ENCODE measurements at places on chromosomes 7 and 10.

GRCh38 chr10:130263289-130263688 is 127.1 kb downstream of the GLRX3 start:
- no peak for DNase-seq

- DNase-seq, result no peak
Observed at GRCh38 chr10:120749856-120750566, 101.2 kb upstream of the WDR11 start.

GRCh38 chr10:66752714-66753113 is 173.1 kb upstream of the LRRTM3 start:
- no peak for DNase-seq

DNA sequence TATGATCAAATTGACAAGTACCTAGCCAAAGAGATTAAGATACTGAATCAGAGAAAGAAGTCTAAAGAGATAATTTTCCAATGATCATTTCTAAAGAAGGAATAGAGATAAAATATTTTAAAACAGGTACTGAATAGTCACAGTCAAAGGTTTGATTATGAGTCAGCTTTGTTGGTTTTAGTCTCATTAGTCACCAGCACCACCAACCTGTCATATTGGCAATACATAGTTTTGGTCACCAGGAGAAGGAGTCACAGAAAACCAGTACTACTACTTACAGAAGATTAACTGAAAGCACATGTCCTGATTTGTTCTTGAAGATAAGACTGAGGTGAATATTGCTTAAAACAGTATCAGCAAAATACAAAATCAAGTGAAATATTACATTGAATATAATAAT is 34.6 kb downstream of the ZEB1 start:
- peak; percentile 21 for DNase-seq

DNA sequence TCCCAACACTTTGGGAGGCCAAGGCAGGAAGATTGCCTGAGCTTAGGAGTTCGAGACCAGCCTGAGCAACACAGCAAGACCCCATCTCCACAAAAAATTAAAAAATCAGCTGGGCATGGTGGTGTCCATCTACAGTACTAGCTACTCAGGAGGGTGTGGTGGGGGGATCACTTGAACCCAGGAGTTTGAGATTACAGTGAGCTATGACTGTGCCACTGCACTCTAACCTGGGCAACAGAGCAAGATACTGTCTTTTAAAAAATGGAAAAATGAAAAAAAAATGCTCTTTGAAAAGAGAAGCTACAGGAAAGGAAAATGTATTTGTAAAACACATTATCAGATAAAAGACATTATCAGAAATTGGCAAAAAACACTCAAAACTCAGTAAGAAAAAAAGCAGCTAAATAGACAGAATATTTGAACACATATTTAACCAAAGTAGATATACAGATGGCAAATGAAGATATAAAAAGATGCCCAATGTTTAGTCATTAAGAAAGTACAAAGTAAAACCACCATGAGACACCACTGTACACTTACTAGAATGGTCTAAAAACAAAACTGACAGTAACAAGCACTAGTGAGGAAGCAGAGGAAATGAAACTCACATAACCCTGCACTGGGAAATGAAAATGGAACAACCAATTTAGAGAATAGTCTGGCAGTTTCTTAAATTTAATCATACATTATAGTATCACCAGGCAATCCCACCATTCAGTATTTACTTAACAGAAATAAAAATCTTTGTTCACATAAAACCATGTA is 40.5 kb downstream of the NRBF2 start:
- DNase-seq, result no peak

GRCh38 chr10:3955493-3955892 is 170.5 kb upstream of the KLF6 start:
- DNase-seq, result no peak
